ENCODE measurements at places on chromosomes 12 and 14.

- DNase-seq, result no peak
These were observed 118.6 kb upstream of the RTL1 start for GRCh38 chr14:101022121-101022520.

DNA sequence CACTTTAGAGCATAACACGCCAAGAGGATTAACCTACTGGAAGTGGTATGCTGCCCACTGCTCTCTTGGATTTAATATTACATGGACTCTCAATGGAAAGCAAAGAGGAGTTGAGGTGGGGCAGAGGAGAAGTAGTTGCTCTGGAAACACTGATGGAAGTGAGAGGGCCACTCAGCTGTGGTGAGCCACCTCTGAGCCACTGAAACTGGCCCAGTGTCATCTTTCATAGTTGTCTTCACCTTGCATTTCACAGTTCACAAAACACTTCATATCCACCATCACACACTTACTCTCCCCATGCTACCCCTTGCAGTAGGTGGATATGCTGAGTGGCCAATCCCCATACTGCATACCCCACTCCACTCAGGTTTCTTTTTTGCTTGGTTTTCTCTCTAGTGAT, 12.2 kb upstream of the PCED1B start:
- no peak for DNase-seq

GRCh38 chr12:57868851-57869268, 22.3 kb upstream of the CTDSP2 start:
- DNase-seq, result no peak

DNA sequence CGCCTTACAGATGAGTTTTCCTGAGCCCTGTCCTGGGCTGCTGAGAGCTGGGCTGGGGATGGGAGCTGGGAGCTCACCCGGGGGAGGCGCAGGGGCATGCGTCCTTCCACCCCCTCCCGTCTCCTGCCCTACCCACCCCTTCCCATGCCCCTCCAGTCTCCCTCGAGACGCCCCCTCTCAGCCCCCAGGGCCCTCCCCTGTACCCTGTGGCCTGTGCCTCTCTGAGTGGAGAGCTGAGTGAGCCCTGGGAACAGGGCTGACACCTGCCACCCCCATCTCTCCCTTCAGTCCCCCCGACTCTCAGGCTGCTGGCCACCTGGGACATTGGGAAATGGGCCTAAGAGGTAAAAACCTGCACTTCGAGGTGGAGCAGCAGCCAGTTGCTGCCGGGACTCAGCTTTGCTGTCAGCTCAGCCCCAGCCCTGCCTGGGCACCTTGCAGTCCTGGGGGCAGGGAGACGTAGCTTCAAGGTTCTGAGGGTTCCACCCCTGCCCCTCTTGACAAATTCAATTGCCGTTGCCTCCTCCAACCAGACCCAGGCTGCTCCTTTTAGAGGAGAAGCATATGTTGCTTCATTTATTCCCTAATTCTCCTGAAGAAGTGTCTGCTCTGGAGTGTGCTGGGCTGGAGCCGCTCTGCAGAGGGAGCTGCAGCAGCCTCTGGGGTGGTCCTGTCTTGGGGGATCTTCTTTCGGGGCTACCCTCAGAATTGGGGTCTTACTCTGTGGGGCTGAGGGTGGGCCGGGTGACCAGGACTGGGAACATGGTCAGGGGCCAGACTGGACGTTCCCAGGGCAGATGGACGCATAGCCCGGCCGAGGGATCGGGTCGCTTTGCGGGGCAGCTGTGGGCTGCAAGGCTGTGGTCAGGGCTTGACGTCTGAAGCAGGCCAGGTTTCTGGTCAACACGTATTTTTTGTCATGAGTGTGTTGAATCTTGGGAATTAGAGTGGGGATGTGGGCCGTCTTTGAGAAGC, 141.4 kb downstream of the ADGRD1 start:
- DNase-seq, result no peak

DNA sequence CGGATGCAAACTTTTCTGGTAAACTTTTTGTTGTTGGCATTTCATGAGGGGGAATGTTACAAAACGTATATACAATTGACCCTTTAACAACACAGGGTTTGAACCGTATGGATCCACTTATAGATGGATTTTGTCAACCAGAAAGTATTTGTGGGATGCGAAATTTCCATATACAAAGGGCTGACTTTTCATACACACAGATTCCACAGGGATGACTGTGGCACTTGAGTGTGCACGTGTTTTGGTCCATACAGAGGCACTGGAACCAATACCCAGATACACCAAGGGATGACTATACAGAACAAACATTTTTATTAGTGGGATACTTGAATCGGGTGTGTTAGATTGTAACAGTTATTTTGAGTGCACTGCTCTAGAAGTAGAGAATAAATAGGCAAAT, 29.8 kb upstream of the CCT2 start:
- DNase-seq, result no peak

GRCh38 chr14:68328509-68328908, 464.4 kb downstream of the ZFP36L1 start:
- DNase-seq, result no peak

DNA sequence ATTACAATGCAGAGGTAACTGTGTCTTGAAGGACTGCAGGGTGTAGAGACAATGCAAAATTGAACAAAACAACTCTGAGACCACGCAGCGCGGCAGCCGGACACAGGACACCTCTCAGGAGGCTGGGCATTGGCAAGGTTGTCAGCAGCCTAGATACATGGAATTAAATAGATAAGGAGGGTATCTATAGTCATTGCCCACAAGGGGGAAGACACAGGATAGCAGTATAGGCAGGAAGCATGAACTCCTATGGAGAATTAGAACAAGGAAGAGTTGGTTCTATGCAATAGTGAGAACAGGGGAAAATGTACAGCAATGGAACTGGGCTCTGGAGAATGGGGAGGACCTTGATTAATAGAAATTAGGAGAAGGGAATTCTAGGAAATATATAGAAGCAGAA, 164.1 kb downstream of the C12orf42 start:
- DNase-seq, result no peak

- DNase-seq, result no peak
These were observed 8.1 kb upstream of the PPP1R1A start for GRCh38 chr12:54596526-54596946.

GRCh38 chr14:52266782-52267181, 716 bp upstream of the PTGDR start:
- no peak for DNase-seq

DNA sequence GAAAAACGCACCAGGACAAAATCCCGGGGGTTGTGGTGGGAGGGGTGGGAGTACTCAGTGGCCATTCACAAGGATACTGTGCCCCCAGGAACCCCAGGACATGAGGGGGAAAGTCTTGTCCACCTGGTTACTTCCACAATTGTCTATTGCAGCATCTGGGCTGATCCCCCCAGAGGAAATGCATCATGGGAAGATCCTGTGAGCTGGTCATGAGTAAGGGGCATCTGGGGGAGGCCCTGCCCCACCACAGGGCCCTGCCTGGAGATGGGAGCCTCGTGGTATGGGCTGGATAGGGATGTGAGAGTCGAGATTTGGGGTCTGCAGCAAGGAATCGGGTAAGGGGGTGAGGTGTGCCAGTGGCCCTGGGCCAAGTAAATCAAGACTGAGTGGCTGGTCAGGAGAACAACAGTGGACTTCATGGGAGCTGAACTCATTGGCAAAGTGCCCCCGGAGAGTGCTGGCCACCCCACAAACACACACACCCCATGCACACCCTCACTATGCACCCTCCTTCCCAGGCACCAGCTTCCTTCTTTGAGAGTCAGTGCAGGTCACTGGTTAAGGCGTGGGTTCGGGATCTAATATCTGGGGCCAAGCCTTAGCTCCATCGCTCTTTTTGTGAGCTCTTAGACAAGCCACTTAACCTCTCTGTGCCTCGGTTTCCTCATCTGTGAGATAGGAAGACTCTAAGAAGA, 3.0 kb upstream of the SERPINA1 start:
- no peak for DNase-seq

GRCh38 chr12:13071305-13072280, 27.4 kb downstream of the FAM234B start:
- no peak for DNase-seq

- DNase-seq, result no peak
These were observed 367.4 kb downstream of the BTG1 start for GRCh38 chr12:91778091-91778832.

DNA sequence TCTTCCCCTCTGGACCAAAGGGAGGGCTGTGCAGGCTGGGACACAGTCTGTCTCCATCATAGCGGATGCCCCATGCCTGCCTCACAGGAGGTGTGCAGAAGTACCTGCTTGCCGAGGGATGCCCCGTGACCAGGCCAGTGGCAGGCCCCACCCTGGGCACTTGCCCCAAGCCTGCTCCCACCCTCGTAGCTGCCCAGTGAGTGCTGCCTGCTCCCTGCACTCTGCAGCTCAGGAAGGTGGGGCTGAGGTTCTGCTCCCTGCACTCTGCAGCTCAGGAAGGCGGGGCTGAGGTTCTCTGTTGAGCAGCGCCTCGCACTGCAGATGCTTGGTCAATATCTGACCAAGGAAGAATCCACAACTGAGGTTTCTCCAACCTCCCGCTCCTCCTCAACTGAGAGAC, 6.9 kb downstream of the MMAB start:
- DNase-seq, result no peak

- no peak for DNase-seq
These were observed 1.1 kb downstream of the BRI3BP start for GRCh38 chr12:124994437-124994975.

DNA sequence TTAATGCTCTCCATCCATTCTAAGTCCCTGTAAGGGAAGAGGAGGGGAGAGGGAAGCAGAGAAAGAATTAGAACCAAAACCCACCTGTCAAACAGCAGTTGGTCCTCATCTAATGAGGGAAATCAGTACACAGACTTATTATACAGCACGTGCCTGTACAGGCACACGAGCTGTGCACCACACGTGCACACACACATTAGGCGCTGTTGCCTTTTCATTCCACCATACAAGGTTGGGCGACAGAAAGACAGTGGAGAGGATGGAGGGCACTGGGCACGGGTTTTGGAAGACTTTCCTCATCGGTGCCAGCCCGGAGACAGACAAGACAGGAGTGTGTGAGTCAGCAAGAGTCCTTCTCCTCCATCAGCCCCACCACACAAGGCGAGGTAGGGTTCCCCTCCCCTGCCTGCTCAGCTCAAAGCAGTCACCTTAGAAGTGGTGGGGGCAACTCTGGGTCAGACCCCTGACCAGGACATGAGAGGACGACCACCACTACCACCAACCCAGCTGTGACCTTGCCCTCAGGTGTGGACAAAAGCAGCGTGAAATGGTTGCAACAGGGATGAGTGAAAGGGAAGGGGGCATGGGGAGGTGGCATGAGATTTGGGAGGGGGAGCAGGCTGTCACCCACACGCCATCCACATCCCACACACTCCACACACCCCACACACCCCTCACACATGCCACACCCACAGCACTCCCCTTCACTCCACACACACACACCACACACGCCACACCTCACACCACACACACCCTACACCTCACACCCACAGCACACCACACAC, 80.7 kb downstream of the ACTN1 start:
- no peak for DNase-seq

GRCh38 chr12:124438437-124439056, 128.9 kb downstream of the NCOR2 start:
- DNase-seq, result no peak

- DNase-seq, result no peak
These were observed 23.8 kb upstream of the LRTM2 start for GRCh38 chr12:1796515-1797010.

- no peak for DNase-seq
These were observed 97.8 kb downstream of the HMGA2 start for GRCh38 chr12:65922077-65922476.

DNA sequence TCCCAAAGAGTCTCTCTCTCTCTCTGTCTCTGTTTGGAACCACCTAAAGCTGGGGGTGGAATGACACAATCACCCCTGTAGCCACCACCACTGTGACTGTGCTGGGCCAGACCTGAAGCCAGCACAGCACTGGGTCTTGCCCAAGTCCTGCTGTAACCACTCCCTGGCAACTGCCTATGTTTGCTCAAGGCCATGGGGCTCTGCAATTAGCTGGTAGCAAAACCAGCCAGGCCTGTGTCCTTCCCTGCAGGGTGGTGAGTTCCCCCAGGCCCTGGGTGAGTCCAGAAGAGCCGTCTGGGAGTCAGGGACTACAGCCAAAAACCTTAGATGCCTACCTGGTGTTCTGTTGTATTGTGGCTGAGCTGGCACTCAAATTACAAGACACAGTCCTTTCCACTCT, 50.8 kb downstream of the DGLUCY start:
- DNase-seq, result no peak

DNA sequence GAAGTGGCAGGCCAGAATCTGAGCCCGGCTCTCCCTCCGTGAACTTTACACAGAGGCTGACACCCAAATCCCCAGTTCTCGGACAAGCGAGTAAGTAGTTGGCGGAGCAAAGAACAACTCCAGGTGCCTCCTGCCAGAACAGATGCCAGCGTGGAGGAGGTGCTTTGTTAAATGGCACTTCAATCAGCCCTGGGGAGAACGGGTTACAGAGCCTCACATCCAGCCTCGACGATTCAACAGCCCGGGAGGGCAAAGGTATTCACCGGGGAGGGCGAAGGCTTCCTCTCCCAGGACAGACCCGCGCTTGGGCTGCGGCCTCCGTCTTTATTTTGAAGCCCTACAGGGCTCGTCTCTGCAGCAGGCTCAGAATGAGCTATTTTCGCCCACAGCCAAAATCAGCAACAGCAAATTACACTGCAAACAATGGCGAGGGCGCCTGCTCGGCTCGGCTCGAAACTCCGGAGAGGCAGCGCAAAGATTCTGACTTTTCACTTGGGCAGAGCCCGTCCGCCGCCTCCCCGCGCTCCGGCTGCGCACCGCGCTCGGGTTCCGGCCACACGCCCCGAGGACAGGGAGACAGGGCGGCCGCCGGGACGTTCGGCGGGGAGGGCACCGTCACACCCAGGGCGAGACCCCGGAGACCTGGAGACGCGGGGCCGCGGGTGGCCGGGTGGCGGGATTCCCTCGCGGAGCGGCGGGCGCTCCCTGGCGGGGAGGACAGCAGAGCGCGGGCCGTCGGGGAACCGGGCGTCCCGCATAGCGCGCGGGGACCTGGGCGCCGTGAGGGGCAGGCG, 811 bp downstream of the TMCC3 start:
- no peak for DNase-seq

DNA sequence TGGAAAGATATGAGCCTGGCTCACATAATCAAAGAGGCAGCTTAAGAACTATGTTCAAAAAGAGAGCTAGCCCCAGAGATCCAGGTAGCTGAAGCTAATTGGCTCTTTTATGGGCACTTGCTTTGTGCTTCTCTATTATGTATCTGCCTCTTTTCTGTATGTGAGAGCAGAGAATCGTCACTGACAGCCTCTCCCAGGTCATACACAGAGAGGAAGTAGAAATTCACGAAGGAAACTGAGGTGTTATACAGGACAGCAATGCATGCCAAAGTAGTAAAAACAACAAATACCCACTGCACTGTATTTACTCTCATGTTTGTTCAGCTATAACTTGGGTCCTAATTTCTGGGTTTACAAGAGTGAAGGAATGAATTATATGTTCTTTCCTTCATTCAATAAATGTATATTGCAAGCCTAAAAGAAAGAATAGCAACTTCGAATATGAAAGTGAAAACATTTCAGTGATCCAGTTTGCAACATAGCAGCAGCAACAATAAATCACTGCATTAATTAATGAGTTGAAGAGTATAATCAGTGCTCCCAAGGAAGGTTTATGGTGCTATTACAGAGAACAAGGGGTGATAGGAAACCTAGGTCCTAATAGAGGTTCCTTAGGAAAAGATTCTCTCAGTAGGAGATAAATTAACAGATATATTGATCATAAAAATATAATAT, 47.1 kb upstream of the ATXN7L3B start:
- no peak for DNase-seq

GRCh38 chr12:14249368-14249767, 116.1 kb upstream of the ATF7IP start:
- no peak for DNase-seq

- DNase-seq, result no peak
These were observed 80.1 kb upstream of the PDZRN4 start for GRCh38 chr12:41108032-41108431.

- DNase-seq, result no peak
These were observed 55.2 kb downstream of the FOS start for GRCh38 chr14:75333606-75334548.

Measured in stimulated activated CD4-positive, alpha-beta T cell treated with anti-CD3 and anti-CD28 coated beads, Interleukin-1b, Interleukin-23, amount 100 ng/mL, for 1 hour (primary cell).